ENCODE measurements at places on chromosomes 12 and 14. TPM values are rescaled to one million over a fixed set of nuclear protein-coding genes. Genes with fewer than 3 reads are reported as not detected.
A peak's percentile ranks its signal among the peaks of the same experiment; 100 is the strongest.

DNA sequence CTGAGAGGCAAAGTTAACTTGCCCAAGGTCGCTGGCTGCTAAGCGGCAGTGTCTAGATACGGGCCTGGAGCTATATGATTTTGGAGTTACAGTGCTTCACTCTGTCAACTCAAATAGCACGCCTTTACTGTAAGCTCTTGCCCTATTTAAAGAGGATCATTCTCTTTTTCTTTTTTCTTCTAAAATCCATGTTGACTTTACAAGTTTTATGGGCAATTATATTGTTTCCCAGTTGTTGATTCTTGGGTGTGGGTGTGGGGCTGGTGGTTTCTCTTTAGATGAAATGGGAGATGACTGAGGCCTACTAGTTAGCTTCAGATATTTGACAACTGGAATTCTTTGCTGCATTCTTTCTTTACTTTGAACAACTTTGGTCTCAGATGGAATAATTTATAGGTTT, 70.7 kb downstream of the C12orf75 start:
- DNase-seq, result no peak

GRCh38 chr14:76080025-76080424, 71.7 kb upstream of the GPATCH2L start:
- no peak for DNase-seq

DNA sequence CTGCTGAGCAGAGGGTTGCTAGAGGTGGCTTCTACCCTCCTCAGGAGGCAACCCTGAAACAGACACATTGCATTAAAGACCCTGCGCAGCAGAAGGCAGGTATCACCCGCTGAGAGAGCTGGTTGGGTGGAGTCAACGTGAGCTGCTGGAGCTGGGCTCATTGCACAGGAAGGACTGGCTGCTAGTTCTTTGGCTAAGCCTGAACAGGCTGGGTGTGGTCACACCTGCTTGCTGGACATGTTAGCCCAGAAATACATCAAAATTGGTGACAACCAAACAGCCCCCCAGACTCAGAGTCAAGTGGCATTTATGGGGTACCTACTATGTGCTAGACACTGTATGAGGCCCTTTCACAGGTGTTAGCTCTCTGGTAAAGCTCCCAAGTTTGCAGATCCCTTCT, 33.8 kb upstream of the IRF2BPL start:
- DNase-seq, result no peak

DNA sequence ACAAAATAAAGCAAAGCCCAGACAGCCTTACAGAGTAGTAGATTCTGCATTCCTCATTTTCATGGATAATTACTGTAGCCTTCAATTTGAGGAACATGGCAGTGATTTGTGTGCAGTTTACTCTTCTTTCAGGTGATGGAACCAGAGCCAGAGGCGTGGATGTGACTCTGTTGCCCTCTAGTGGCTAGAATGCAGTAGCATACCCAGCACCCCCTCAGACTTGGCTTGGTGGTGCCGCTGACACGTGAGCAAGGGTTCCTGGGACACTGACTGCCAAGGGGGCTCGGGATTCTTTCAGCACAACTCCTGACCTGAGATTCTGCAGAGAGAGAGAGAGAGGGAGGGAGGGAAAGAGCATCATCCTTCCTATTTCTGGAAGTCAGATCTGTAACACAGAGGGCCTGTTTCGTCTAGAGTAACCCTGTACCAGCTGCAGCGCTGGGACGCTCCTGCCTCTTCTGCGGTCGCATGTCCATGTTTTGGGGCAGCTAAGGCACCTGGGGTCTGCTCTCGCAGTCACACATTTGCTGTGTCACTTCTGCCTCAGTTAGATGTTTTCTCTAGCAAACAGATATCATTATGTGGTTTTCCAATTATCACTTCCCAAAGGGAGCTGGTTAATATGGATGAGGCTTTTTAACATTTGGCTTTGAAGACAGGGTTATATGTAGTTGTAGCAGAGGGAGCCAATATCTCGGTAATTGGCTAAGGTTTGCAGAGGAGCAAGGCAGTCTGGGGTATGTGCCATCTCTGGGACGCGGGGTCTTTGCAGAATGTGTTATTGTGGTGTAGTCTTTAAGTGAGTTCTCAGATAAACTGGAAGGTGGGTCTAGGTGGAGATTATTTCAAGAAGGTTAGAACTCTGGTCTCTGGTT, 428.1 kb downstream of the NRXN3 start:
- peak; percentile 69 for DNase-seq

- DNase-seq, result no peak
Observed at GRCh38 chr14:64217834-64218233, 76.3 kb downstream of the ESR2 start.

DNA sequence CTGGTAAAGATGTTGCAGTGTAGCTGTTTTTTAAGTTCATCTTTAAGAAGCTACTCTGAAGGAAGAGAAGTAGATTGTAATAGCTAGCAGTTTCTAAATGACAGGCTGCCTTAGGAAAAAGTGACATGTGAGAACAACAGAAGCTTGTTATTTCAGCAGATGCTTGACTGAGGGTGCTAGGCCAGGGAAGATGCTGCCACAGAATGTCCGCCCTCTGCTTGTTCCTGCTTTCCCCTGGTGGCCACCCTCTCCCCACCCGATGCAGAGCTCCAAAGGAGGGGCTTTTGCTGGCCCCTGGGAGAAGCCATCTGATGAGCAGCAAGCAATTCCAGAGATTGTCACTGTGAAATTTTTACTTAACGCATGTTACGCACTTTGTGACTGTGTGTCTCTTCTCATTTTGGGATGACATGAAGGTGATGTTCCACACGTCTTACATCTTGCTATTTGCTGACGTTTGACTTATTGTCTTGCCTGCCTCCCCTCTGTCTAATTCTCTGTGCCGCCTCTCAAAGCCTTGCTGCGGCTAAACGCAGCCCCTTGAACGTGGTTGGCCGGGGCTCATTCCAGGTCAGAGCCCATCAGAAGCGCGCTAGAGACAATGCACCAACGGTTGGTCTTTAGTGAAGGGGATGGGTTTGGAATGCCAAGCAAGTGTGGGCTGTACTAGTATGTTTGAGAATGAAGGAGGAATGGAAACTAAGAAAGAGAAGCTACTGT, 44.8 kb downstream of the WDR20 start:
- DNase-seq, result no peak

DNA sequence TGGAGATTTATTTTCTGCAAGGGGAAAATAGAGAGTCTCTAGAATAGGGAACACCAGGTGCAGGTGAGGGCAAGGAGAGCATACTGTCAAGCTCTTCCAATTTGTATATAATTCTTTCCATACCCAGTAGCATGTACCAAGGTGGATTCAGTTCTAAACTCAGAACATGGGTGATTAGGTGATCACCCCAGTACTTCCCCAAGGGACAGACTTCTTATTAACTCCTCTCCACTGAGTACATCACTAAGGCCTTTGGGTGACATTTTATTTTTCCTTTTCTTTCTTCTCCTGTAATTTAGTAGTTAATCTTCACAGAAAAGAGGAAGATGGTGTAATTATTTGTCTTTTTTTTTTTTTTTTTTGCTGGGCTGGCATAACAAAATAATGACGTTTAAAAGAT, 54.2 kb downstream of the DIP2B start:
- DNase-seq, result no peak

- no peak for DNase-seq
Observed at GRCh38 chr14:80930095-80930494, 11.4 kb downstream of the CEP128 start.

DNA sequence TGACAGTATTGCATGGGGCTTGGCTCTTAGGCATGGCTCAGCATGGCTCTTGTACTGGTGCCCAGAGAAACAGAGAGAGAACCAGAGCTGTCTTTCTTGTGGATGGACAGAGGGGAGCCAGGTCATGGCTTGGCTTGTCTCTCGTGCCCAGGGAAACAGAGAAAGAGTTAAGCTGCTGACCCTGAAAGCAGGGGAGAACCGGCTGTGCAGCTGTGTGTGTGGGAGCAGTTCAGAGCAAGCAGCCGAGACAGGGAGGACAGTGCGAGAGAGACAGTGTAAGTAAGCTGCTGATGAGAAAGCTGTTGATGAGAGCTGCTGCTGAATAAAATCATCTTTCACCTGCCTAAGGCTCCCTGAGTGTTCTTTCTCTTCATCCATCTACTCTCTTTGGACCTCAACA, 61.3 kb upstream of the DDHD1 start:
- no peak for DNase-seq

DNA sequence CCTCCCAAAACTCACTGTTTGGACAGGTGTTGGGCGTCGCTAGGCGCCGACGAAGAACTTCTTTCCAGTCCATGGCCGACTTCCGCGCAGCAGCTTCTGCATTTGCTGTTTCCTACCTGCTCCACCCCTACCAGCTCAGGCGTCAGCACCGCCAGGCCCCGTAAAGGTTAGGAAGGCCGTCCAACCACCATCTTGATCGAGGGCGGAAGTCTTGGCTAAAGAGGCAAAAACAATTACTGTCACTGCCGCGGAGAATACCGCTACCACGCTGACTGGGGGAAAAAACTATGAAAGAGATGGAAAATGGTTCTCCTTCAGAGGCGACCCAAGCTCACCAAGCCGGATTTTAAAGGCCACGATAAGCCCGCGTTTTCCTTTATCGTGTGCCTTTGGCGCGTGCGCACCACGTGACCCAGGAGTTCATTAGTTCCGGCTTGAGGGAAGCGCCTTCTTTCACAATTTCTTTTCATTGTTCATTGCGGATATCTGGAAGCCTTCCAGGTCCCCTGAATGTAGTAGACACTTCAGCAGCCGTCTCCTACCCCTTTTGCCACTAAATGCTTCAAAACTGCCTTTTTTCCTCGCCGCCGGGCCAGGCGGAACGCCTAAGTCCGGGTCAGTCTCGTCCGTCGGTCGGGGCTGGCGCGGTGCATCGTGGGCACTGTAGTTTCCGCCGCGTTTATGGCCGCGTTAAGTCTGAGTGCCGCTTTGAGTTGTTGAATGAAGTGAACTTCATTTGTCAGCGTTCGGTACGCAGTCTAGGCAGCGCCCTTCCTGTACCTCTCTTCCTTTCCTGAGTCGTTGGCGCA, at the start of the genes PPP2R3C and PRORP:
Gene PPP2R3C (minus strand): TSS at position 104 of the 809 bp plus-strand sequence. CDS start 31 bp downstream, at position 73.
Gene PRORP (plus strand): TSS at position 666 of the 809 bp plus-strand sequence. CDS start 694 bp downstream, outside the sequence.
- peak; percentile 90 for DNase-seq

GRCh38 chr12:2834581-2835491, at the start of gene NRIP2:
NRIP2 (minus strand) TSS chr12:2835035; CDS start chr12:2834983, 52 bp downstream.
- DNase-seq, result peak; percentile 65

DNA sequence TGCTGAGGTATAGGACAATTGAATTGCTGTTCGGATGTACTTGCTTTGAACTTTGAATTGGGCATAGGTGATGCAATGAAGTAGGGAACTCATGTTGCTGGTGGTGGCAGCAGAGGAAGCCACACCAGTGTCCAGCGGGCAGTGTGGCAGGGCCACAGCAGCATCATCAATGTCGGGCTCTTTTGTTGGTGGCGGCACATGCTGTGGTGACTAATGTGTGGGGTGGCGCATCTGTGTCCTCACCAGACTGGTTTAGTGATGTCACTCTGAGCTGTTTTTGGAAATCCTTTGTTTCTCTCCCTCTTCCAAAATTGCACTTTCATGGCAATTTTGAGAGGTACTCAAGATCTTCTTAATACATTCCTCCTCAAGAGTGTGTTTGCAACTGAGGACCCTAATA, 187.6 kb downstream of the ETNK1 start:
- DNase-seq, result no peak

DNA sequence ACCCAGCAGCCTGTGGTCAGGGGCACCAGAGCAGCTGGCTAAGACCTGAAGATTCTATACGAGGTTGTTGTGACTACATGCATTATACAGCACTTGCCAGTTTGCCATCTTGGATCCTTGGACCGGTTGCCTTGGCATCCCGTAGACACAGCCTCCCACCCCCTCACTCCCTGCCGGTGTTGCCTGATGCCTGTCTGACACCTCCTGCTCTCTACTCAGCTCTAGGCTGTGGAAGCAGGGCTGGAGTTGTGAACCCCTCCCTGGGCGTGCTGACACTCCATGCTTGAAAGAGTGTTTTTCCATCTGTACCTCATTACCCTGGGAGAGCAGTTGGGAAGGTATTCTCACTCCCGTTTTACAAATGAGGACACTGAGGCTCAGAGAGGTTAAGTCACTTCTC, 2.5 kb downstream of the CHGA start:
- DNase-seq, result no peak

- peak; percentile 46 for DNase-seq
Observed at GRCh38 chr12:48924617-48925303, 532 bp downstream of the FKBP11 start.

- DNase-seq, result peak; percentile 74
Observed at GRCh38 chr12:46406352-46407027, 33.9 kb upstream of the SLC38A2 start.

GRCh38 chr12:41205070-41205709, 17.1 kb downstream of the PDZRN4 start:
- no peak for DNase-seq

DNA sequence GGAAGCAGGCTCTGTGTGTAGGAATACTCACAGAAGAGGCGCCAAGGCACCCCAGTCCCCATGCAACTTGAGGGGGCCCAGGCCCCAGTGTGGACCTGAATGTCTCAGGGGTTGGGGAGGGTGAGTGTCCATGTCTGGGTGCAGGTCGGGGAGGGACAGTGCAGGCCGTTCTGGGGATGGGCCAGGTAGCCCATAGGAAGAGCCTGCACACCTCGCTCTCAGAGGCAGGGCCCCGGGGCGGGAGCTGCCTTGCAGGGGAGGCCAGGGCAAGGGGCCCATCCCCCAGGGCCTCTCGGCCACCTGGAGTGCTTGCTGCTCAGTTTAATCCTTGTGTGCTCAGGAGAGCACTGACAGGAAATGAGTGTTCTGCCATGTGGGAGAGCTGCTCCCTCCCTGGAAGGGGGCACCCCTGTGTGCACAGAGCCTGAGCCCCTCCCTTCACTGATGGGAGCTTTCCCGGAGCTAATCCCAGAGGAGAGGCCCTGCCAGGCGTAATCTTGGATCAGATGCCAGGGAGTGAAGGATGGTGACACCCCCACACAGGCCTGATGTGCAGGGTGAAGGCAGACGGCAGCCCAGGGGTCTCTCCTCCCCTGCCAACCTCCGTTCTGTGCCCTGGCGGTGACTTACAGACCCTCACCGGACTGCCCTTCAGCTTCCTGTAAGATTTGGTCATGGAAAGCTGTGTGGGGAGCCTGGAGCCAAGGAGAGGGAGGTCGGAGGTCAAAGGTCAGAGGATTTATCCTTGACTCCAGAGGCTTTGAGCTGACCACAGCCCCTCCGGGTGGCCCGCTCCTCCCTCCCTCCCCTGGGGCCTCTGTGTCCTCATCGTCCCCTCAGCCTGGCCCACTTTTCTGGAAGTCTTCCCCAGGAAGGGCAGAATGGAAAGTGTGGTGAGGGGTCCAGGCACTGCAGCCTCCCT, 24.4 kb upstream of the FBRSL1 start:
- no peak for DNase-seq

TPCN1 gene
- 20.4 TPM for total RNA-seq

ARPC3 gene
- total RNA-seq, result 391 TPM

SMCO2 gene
- not detected for total RNA-seq

ACSM4 gene
- not detected for total RNA-seq

PPP1R1A gene
- total RNA-seq, result not detected

LMO3 gene
- total RNA-seq, result 3.6 TPM

CS gene
- total RNA-seq, result 117 TPM

SERPINA10 gene
- not detected for total RNA-seq

KRT1 gene
- not detected for total RNA-seq

ACADS gene
- 7.5 TPM for total RNA-seq

AQP6 gene
- total RNA-seq, result not detected

All from fibroblast of the aortic adventitia (primary cell).